ENCODE measurements at places on chromosomes 3 and 15.
A peak's percentile ranks its signal among the peaks of the same experiment; 100 is the strongest.

- no peak for DNase-seq
These were observed 20.1 kb downstream of the USP13 start for GRCh38 chr3:179672918-179673317.

DNA sequence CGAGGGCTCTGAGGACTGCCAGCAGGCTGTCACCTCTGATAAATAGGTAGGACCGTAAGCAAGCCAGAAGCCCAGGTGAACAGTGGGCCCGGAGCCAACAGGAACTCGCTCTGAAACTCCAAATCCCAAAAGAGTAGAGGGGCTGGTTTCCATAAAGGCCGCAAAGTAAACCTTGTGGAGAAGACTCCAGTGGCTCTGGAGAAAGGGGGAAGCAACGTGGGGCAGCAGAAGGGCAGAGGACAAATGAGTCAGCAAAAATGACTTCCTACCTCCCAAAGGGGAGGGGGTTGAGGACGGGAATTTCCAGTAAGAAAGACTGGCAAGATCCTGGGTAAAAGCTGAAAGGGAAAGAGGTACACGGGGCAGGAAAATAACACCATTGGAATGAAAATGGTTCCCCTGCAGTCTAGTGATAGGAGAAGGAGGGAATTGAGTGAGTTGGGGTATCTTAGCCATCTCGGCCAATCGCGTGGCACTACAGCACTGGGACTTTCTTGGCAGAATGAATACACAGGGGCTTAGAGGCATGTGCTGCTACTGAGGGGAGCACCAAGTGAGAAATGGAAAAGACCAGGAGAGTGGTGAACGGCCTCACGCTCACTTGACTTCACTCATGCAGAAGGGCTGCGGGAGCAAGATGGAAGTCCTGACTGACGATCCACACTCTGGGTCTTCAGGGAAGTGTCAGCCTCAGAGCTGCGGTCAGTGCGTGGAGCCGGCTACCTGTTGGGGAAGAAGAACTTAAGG, 33.2 kb downstream of the BMF start:
- DNase-seq: no peak

DNA sequence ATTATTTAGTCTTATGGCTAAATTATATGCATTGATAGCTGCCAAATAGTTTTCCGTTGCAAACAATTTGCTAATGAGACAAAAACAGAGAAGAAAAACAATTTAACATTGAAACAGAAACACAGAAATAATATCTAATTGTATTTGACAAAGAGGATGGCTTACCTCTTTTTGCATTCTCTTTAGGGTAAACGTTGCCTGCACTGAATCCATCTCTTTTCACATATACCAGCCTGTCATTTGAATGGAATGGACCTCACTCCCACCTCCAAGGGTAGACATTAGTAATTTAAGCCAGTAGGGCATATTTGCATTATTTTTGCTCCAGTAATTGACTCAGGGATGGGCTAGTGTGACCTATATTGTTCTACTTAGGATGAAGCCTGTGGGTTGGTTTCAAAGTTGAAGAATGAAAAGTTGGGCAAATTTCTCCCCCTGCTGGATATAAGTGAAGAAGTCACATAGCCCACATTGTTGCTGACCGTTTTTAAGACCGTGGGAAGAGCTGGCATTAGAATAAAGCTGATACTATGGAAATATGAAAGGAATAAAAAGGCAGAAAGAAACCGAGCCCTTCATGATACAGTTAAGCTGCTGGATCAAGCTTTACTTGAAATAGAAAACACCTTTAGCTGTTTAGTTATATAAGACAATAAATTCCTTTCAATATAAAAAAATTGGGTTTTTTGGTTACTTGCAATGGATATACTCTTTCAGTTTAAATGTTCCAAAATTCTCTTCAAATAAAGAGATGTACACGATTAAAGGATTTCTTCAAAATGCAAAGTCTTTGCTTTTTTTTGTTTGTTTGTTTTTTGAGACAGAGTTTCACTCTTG, 26.9 kb downstream of the PIERCE2 start:
- no peak for DNase-seq

- no peak for DNase-seq
These were observed 6.3 kb upstream of the GALNT15 start for GRCh38 chr3:16168211-16168610.

GRCh38 chr15:60800299-60801072, 321.5 kb upstream of the ICE2 start:
- no peak for DNase-seq

GRCh38 chr3:187740421-187741399, 4.6 kb downstream of the BCL6 start:
- DNase-seq: peak; percentile 83

DNA sequence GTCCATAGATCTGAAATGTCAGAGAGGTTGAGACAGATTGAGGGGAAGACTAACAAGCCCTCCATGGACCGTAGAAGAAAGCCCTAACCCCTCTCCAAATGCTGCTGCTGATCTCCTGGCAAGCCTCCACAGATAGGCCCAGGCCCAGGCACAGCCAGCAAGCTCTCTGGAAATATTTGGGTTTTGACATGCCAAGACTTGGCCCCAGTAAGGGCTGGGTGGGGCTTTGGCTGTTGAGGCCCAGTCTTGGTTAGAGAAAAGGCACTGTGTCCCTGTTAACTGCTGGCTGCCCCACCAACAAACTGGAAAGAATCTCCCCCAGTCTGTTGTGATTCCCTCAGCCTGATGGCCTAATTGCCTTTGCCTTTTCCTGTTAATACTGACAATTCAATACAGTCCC, 208.8 kb upstream of the CTDSPL start:
- DNase-seq: no peak
